Heart left ventricle (tissue), 16 donors: ENCODE measurements at places on chromosomes 12 and 14. TPM values are rescaled to one million over a fixed set of nuclear protein-coding genes. Genes with fewer than 3 reads are reported as not detected.

Gene SERPINA9
- total RNA-seq, result not detected

Gene CACNA1C
- total RNA-seq, result 77.6 TPM

- DNase-seq, result no peak
Measured at GRCh38 chr12:45648070-45648469, 81.4 kb upstream of the ARID2 start.

Gene FLRT2
- 0.93 TPM for total RNA-seq

Gene LRP1
- 316 TPM for total RNA-seq
